T follicular helper cell (primary cell): ENCODE measurements at places on chromosomes 2 and 18.

DNA sequence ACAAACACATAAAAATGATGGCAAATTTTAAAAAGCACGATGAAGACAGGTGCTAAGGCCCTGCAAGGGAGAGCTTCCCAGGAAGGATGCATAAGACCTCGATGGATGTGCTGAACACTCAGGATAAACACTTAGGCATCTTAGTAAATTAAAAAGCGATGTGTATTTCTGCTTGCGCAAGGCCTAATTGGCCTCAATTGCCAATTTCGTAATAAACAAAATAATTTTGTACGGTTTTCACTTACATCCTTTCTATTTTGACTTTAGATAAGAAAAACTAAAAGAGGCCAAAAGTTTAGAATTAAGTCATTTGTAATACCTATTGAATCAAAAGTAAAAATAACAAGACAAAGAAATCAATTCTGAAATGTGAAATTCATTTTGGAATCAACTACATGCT, 189.1 kb downstream of the TCF4 start:
- no peak for DNase-seq

GRCh38 chr2:206512999-206513398, 69.7 kb downstream of the ADAM23 start:
- DNase-seq: no peak

DNA sequence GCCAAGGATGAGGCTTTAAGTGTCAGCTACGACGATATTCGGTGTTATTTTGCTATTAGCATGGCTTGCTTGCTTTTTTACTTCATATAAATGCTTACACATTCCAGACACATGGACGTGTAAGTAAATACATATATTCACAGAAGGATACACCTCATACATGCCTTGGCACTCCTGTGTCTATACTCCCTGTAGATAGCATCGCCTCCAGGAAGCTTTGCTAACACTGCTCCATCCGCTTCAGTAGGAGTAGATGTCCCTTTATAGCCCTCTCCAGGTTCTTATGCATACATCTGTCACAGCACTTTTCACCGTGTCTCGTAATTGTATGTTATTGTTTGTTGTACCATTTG, 27.5 kb upstream of the KCTD1 start:
- DNase-seq: no peak

DNA sequence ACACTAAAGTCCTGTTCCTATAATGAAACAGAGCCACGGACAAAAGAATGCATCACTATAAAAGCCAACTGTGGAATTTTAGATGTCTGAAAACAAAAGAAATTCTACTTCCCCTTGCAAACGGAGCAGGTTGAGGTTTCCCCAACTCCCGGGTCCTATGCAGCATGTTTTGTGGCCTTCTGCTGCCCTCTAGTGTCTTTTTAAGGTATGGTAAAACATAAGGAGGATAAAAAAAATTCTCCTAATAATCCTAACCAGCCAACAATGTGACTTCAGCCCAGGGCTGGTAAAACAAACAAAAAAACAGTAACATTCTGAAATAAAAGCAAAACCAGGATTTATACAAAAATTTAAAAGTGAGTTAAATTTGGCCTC, 539.5 kb downstream of the NRXN1 start:
- DNase-seq: peak; percentile 6

- DNase-seq: no peak
Measured at GRCh38 chr18:3256693-3257626, 5.0 kb upstream of the MYL12B start.

DNA sequence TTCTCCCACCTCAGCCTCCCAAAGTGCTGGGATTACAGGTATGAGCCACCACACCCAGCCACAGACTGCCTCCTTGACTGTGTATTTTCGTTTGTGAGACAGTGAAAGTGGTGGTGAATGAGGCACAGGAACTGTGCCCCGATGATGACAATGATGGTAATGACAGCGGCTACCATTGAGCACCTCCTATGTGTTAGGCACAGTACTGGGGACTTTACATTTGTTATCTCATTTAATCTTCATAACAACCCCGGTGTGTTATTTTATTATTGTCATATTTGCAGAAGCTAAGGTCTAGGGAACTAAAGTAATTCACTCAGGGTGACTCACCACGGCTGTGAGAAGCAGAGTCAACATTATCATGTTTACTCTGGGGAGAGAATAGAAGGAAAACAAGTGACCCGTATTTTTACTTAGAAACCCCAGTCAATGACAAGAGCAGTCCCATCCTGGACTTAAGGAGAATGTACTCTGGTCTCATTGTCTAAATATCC, 77.6 kb upstream of the ALPP start:
- DNase-seq: no peak

- no peak for DNase-seq
Measured at GRCh38 chr2:12603781-12604295, 112.9 kb upstream of the TRIB2 start.

DNA sequence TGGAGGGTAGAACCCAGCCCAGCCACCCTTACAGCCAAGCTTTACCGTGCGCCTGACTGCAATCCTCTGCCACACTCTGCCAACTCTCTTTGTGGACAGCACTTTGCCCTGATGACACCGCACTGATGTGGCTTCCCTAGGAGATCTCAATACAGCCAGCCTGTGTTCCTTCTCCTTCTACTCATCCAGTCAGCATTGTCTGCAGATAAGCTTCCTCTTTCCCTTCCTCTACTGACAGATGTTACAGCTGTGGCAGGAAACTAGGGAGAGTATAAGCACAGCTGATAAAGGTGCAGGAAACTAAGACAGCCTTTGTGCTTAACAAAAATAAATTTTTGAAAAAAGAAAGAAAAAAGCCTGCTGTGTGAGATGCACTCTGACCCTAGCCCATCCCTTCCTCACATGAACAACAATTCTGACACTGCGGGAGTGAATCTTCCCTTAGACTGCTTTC, 25.0 kb downstream of the CEP68 start:
- no peak for DNase-seq

- no peak for DNase-seq
Measured at GRCh38 chr2:98866033-98866432, 70.0 kb downstream of the CRACDL start.

GRCh38 chr2:16584824-16585540, 80.7 kb downstream of the CYRIA start:
- DNase-seq: no peak

DNA sequence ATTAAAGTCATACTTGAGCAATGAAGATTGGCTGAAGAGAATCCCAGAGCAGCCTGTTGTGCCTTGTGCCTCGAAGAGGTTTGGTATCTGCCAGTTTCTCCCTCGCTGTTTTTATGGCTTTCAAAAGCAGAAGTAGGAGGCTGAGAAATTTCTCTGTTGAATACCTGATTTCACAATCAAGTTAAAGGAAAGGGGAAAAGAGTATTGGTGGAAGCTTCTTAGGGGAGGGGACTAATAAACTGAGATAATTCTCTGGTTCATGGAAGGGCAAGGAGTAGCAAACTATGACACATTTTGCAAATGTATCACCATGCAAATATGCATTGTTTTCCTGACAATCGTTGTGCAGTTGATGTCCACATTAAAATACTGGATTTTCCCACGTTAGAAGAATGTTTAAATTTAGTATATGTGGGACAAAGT, at the start of gene IL1B:
TSS of gene IL1B (minus strand) at position 85 of the 423 bp plus-strand sequence. CDS start 550 bp downstream, outside the sequence.
- DNase-seq: no peak
